ENCODE measurements at places on chromosomes 5 and 9. TPM values are rescaled to one million over a fixed set of nuclear protein-coding genes. Genes with fewer than 3 reads are reported as not detected.
A peak's percentile ranks its signal among the peaks of the same experiment; 100 is the strongest.

- no peak for DNase-seq
- peaks cover 47% of the 10 kb centered on the region for H3K4me1 ChIP-seq
- H3K27ac ChIP-seq: no peak overlapping the region
- H3K4me3 ChIP-seq: no peak overlapping the region
- H3K27me3 ChIP-seq: peaks cover 99% of the 10 kb centered on the region
Measured at GRCh38 chr5:43021151-43021550, 19.0 kb downstream of the ANXA2R start.

DNA sequence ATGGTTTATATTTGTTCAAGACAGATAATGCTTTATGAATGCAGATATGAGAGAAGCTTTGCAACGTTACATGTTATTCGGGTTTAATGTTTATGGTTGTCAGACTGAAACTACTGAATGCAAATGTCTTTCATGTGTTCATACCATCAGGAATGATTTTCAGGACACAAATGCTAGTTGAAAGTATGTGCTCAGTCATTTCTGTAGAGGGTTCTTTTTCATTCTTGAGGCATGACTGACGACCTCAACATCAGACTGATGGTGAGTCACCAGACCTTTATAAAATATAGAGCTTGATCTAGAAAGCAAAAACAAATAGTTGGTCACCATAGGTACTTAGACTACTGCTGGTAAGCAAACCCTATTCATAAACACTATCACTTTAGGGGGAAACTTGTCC, 287.3 kb upstream of the NUDT12 start:
- H3K36me3 ChIP-seq: no peaks in the 10 kb centered on the region
- no peaks in the 10 kb centered on the region for H3K27me3 ChIP-seq
- no peak for DNase-seq
- H3K4me1 ChIP-seq: peaks cover 3% of the 10 kb centered on the region

DNA sequence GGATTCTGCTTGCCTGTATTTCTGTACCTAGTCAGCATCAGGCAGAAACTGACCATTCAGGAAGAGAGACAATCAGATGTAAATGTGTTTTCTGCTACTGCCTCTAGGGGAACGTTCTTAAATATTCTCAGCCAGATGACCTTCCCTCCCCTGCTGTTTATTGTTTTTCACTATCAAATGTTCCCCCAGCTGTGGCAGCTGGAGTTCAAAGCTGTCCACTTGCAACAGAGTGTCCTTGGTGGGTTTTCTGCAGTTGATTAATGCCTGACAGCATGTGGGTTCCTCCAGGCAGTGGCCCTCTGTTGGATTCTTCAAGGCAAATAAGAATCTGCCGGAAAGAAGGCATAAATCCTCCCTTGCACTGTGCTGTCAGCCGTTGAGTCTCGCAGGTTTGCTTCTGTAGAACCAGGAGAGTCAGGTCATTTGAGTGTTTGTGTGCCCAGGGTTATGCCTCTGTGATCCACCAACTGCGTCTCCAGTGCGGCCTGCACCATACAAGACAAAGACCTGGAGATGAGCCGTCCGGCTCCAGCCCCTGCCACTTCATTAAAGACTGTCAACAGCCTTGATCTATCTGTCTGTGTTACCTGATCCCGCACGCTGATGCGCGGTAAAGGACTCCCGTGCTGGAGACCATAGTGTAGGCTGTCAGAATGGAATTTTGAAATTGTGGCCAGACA, 203.4 kb downstream of the GADD45G start:
- H3K4me1 ChIP-seq: peaks cover 53% of the 10 kb centered on the region
- H3K4me3 ChIP-seq: no peak overlapping the region
- H3K36me3 ChIP-seq: peaks cover 3% of the 10 kb centered on the region
- peak overlapping the region; percentile 43 for H3K27ac ChIP-seq

- H3K4me3 ChIP-seq: no peak overlapping the region
- no peaks in the 10 kb centered on the region for H3K27me3 ChIP-seq
Measured at GRCh38 chr9:110950041-110950645, 88.1 kb downstream of the LPAR1 start.

DNA sequence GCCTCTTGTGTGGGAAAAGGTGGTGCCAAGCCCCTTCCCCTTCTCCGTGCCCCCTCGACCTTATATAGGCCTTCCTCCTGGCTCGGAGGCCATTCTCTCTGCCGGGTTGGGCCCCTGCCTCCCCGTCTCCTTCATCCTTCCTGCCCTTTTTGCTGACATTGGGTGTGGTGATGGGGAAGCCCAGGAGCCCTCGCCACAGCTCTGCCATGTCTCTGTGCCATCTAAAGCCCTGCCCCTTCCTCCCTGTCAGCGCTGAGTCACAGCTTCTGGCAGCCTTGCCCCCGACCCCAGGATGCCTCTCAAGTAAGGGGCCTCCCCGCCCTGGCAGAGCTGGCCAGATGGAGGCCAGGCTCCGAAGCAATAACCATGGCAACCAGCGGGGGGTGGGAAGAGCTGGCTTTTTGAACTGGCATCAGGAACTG, 30.4 kb downstream of the JADE2 start:
- no peak overlapping the region for H3K4me3 ChIP-seq
- H3K27ac ChIP-seq: 0 out of 2 replicates have a peak overlapping the region, but pooled peaks have one; percentile 88
- DNase-seq: peak; percentile 49
- H3K27me3 ChIP-seq: no peaks in the 10 kb centered on the region

- H3K27me3 ChIP-seq: peaks cover 4% of the 10 kb centered on the region
- DNase-seq: no peak
- peaks cover 37% of the 10 kb centered on the region for H3K36me3 ChIP-seq
- H3K4me3 ChIP-seq: no peak overlapping the region
- no peak overlapping the region for H3K27ac ChIP-seq
- no peaks in the 10 kb centered on the region for H3K4me1 ChIP-seq
Measured at GRCh38 chr9:22508790-22509189, 62.2 kb downstream of the DMRTA1 start.

- no peak overlapping the region for H3K4me3 ChIP-seq
- no peaks in the 10 kb centered on the region for H3K36me3 ChIP-seq
- no peaks in the 10 kb centered on the region for H3K27me3 ChIP-seq
- DNase-seq: no peak
- H3K27ac ChIP-seq: no peak overlapping the region
Measured at GRCh38 chr5:74969726-74970125, 82.6 kb downstream of the GCNT4 start.

DNA sequence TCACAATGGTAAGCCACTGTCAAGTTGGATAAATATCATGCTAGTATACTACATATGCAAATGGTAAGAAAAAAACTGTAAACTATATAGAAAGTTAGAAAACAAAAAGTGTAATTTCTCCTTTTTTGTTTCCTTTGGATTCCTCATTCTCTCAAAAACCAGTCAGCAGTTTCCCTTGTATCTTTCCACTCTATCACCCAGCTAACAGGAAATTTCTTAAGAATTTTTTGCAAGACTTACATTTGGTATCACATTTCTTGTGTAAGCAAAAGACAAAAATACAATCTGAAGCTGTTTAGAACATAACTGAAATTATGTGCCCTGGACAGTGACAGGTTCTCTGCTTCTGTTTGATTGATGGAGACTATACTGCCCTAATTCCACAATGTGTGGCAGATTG, 25.2 kb upstream of the MSH3 start:
- H3K4me3 ChIP-seq: no peak overlapping the region
- H3K27ac ChIP-seq: no peak overlapping the region
- no peaks in the 10 kb centered on the region for H3K27me3 ChIP-seq
- DNase-seq: no peak
- H3K4me1 ChIP-seq: no peaks in the 10 kb centered on the region

GRCh38 chr9:134003237-134003636, 11.1 kb upstream of the VAV2 start:
- H3K27me3 ChIP-seq: no peaks in the 10 kb centered on the region
- H3K27ac ChIP-seq: no peak overlapping the region
- no peaks in the 10 kb centered on the region for H3K4me1 ChIP-seq
- no peaks in the 10 kb centered on the region for H3K36me3 ChIP-seq

- H3K27me3 ChIP-seq: no peaks in the 10 kb centered on the region
- peak overlapping the region; percentile 90 for H3K4me3 ChIP-seq
- DNase-seq: no peak
- H3K36me3 ChIP-seq: peaks cover 24% of the 10 kb centered on the region
- peak overlapping the region; percentile 44 for H3K27ac ChIP-seq
Measured at GRCh38 chr9:88390371-88390990, 2.2 kb downstream of the SPIN1 start.

- H3K4me3 ChIP-seq: no peak overlapping the region
- DNase-seq: no peak
- no peaks in the 10 kb centered on the region for H3K36me3 ChIP-seq
Measured at GRCh38 chr5:55601204-55601618, 66.4 kb upstream of the PLPP1 start.

DNA sequence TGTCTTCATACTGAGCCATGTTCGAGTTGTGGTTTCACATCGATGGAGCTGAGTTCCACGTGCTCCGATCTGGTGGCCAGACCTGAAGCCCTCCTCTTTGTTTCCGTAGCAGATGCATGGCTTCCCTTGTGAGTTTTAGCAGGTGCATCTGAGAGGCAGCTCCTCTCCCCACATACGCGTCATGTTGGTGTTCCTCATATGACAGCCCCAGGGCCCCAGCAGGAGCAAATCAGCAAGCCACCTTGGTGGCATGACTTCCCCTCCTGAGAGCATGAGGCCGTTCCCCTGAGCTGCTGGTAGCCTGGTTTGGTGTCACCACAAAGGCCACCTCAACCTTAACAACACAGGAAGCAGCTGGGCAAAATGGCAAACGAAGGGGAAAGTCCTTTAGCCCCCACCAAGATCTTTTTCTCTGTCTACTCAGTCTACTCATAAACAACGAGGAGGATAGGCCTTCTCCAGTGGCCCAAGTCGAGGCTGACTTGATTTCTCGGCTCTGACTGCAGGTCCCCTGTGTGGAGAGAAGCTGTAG, 5.9 kb downstream of the CYFIP2 start:
- peaks cover 46% of the 10 kb centered on the region for H3K4me1 ChIP-seq
- H3K36me3 ChIP-seq: no peaks in the 10 kb centered on the region
- no peak for DNase-seq
- no peaks in the 10 kb centered on the region for H3K27me3 ChIP-seq

GRCh38 chr9:74803376-74804017, 84.2 kb downstream of the TRPM6 start:
- no peaks in the 10 kb centered on the region for H3K27me3 ChIP-seq
- H3K4me3 ChIP-seq: no peak overlapping the region
- no peaks in the 10 kb centered on the region for H3K4me1 ChIP-seq
- no peaks in the 10 kb centered on the region for H3K36me3 ChIP-seq

- no peaks in the 10 kb centered on the region for H3K36me3 ChIP-seq
- no peak overlapping the region for H3K27ac ChIP-seq
- peaks cover 27% of the 10 kb centered on the region for H3K27me3 ChIP-seq
- DNase-seq: no peak
- no peaks in the 10 kb centered on the region for H3K4me1 ChIP-seq
- no peak overlapping the region for H3K4me3 ChIP-seq
Measured at GRCh38 chr5:172496671-172497371, 42.5 kb upstream of the SH3PXD2B start.

DNA sequence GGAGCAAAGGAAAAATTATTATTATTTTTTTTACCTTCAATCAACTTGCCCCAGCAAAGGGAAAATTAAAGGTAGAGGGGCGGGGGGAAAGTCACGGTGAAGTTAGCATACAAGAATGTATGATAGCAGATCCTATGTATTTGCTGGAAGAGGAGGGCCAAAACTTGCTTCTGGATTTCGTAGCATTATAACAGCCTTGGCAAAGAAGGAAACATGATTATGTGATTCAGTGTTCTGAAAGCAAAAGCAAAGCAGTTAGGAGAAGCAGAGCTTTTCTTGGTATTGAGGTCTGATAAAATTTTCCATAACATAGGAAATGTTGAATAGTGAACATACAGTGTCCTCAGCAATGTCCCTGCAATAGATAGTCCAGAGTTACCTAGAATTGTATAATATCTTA, 32.4 kb downstream of the MAST4 start:
- no peak for DNase-seq
- H3K4me1 ChIP-seq: peaks cover 4% of the 10 kb centered on the region
- H3K27me3 ChIP-seq: no peaks in the 10 kb centered on the region
- no peak overlapping the region for H3K4me3 ChIP-seq

Gene SLC36A2
- not detected for total RNA-seq

Gene BARHL1
- total RNA-seq: not detected

Gene PROB1
- total RNA-seq: 3.2 TPM

Gene IFNA2
- not detected for total RNA-seq

Gene OR1J4
- total RNA-seq: not detected

Gene SMU1
- total RNA-seq: 23.2 TPM

Gene IARS1
- total RNA-seq: 220 TPM

Gene IFNB1
- not detected for total RNA-seq

Gene TMEM171
- 1.8 TPM for total RNA-seq

Gene LRRTM2
- not detected for total RNA-seq

Gene IER5L
- 5.9 TPM for total RNA-seq

Gene PCDHGB7
- 10.7 TPM for total RNA-seq

Gene CTXN3
- total RNA-seq: not detected

Gene CAMK2A
- 0.14 TPM for total RNA-seq

Gene PALM2AKAP2
- 7.0 TPM for total RNA-seq

Gene CMYA5
- total RNA-seq: 1.1 TPM
